ENCODE measurements at places on chromosomes 2 and 18. TPM values are rescaled to one million over a fixed set of nuclear protein-coding genes. Genes with fewer than 3 reads are reported as not detected.

Gene VAMP5
- 215 TPM for polyA plus RNA-seq

Gene RBM44
- 0.21 TPM for polyA plus RNA-seq

Gene TMEM200C
- not detected for polyA plus RNA-seq

GRCh38 chr2:105287692-105288091 is 41.8 kb downstream of the TGFBRAP1 start:
- H3K4me3 ChIP-seq = no peak overlapping the region
- DNase-seq = peak; percentile 65
- no peaks in the 10 kb centered on the region for H3K4me1 ChIP-seq
- peaks cover 61% of the 10 kb centered on the region for H3K36me3 ChIP-seq

DNA sequence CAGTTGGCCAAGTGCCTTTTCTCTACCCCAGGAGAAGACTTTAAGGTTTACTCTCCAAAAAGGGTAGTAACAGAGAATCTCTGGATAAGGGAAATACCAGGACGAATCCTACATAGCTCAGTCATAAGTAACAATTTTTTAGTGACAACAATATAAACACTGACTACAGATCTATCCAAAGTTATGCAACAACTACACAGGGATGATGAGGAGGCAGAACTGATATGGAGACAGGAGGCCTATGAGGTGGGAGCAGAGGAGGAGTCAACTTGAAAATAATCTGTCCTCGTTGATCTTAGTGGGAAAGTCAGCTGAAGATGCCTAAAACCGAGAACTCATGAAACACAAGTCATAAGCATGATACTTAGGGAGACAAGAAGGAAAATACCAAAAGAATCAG is 40.2 kb downstream of the SLC35F5 start:
- H3K4me1 ChIP-seq = no peaks in the 10 kb centered on the region
- no peak overlapping the region for H3K4me3 ChIP-seq
- DNase-seq = no peak
- H3K36me3 ChIP-seq = peaks cover 30% of the 10 kb centered on the region
- H3K27me3 ChIP-seq = no peaks in the 10 kb centered on the region

- no peak for DNase-seq
- H3K27ac ChIP-seq = no peak overlapping the region
- no peaks in the 10 kb centered on the region for H3K36me3 ChIP-seq
- no peaks in the 10 kb centered on the region for H3K27me3 ChIP-seq
Observed at GRCh38 chr2:96414161-96414710, 78.7 kb downstream of the NCAPH start.

DNA sequence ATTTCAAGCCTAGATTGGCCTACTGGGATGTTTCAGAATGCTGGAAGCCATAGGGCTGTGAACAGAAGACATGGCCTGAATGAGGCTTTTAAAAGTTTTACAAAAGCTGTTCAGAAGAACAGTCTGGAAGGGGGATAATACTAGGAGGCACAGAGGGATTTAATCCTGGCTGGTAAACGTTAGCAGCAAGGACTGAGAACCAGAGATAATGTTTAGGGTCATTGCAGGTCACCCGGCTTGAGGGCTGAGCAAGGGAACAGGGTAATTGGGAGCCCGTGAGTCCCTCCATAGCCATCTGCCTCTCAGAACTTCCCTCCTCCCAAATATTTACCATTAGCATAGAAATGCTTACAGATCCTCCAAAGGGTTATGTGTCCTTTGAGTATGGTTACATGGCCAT is 765.4 kb downstream of the TMEM182 start:
- no peak overlapping the region for H3K27ac ChIP-seq
- no peak for DNase-seq
- no peaks in the 10 kb centered on the region for H3K27me3 ChIP-seq

DNA sequence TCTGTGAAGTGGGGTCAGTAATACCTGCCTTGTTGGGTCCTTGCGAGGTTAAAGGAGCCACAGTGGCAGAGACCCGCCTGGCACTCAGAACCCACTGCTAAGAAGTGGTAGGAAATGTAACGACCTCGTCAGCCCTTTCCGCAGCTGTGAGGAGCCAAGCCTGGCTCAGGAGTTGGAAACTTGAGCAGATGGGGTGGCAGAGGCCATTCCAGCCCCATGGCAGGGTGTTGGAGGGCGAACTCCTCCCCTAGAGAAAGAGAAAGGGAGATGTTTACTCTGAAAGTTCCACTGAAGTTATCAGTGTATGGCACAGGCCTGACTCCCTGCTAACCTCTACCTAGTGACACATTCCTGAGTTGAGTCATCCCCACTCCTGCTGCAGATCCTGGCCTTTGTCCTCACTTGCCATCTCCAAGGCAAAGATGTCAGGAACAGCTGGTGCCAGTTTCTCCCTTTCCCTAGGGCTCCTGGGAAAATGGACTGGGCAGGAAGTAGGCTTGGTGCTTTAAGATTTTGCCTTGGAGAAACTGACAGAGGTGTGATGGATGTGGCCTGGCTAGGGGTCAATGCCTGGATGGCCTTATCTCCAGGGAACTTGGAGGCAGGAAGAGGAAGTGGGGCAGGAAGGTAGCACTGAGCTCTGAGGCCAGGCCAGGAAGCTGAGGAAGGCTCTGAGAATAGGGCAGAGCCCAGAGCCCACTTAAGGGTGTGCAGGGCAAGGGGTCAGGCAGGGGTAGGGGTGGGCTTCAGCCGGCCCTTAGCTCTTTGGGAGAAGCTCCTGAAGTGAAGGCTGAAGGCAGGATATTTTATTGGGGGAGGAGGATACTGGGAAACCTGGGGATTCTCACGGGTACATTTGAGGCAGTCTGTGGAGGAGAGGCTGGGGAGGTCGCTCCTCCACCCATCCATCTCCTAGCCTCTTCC is 888 bp downstream of the VAMP5 start:
- peak overlapping the region; percentile 80 for H3K4me3 ChIP-seq
- no peak for DNase-seq
- peaks cover 13% of the 10 kb centered on the region for H3K36me3 ChIP-seq
- peak overlapping the region; percentile 76 for H3K27ac ChIP-seq

- H3K4me3 ChIP-seq = no peak overlapping the region
- DNase-seq = no peak
- no peaks in the 10 kb centered on the region for H3K4me1 ChIP-seq
- H3K27me3 ChIP-seq = no peaks in the 10 kb centered on the region
- no peaks in the 10 kb centered on the region for H3K36me3 ChIP-seq
Observed at GRCh38 chr2:79713131-79713785, 200.4 kb downstream of the CTNNA2 start.

DNA sequence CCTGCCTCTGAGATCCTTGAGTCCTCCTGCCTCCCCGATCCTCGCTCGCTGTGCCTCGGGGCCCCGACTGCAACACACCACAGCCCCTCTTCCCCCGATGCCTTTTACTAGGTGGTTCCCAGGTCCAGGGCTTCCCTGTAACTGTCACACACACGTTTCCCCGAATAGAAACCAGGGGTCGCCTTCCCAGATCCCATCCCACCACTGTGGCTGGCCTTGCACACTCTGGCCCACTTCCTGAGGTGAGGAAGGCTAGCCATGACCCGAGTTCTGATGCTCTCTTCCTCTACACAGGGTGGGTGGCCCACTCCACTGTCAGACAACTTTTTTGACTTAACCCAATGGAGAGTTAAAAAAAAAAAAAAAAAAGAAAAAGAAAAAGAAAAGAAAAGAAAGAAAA is 139.6 kb upstream of the ASB18 start:
- no peaks in the 10 kb centered on the region for H3K27me3 ChIP-seq
- H3K36me3 ChIP-seq = no peaks in the 10 kb centered on the region
- no peak for DNase-seq

All from CD4-positive, CD25-positive, alpha-beta regulatory T cell (primary cell).